ENCODE measurements at places on chromosomes 6 and 20. TPM values are rescaled to one million over a fixed set of nuclear protein-coding genes. Genes with fewer than 3 reads are reported as not detected.

DNA sequence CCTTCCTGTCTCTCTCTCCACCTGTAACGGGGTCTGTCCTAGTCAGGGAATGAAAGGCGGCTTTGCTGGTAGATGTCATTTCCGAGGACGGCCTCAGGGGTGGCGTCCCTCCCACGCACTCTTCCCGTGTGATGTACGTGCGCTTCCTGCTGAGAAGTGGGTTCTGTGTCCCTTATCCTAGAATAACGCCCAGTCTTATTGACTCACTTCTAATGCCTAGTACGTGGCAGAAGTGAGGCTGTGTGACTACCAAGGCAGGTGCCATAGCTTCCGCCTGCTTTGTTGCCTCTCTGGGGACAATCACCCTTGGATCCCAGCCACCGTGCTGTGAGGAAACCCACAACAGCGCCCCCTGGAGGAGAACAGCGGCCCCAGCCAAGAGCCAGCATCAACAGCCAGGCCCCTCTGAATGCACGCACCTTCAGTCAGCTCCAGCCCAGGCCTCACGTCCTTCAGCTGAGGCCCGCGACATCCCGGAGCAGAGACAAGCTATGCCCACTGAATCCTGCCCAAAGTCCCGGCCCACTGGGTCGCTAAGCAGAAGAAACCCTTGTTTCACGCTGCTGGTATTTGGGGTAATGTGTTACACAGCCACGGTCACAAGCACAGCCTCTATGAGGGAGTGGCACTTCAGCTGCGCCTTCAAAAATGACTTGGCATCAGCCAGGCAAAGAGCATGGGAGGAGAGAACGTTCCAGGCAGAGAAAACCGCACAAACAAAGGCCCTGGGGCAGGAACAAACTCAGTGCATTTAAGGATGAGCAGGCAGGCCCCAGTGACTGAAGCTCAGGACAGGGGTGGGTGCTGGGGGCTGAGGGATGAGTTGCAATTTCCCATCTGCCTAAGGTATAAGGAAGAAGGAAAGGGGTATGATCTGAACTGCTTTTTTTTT lies 224.2 kb downstream of the NFATC2 start:
- no peak overlapping the region for H3K4me3 ChIP-seq
- H3K36me3 ChIP-seq: no peaks in the 10 kb centered on the region
- no peak for DNase-seq
- no peaks in the 10 kb centered on the region for H3K4me1 ChIP-seq
- no peaks in the 10 kb centered on the region for H3K27me3 ChIP-seq

- DNase-seq: no peak
- no peaks in the 10 kb centered on the region for H3K4me1 ChIP-seq
- H3K27ac ChIP-seq: no peak overlapping the region
- no peaks in the 10 kb centered on the region for H3K27me3 ChIP-seq
Measured at GRCh38 chr6:114024746-114025145, 53.8 kb upstream of the HDAC2 start.

DNA sequence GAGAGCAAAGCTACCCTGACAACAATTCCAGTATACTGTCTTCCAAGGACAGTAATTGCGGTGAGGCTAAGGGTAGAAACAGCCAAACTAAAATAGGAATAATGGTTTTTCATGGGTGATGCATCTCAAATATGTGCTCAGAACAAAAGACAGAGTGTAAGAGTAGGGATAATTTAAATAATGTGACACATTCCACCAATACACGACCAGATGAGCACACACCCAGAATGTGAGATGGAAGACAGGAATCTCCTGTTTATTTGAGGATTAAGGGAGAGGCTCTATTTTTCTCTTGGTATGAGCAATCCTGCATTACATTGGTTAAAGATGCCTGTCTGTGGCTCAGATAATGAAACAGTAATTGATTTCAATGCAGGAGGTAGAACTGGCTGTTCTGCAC lies 292.9 kb upstream of the ZFP64 start:
- no peaks in the 10 kb centered on the region for H3K4me1 ChIP-seq
- DNase-seq: no peak
- H3K27me3 ChIP-seq: no peaks in the 10 kb centered on the region
- H3K27ac ChIP-seq: no peak overlapping the region
- no peaks in the 10 kb centered on the region for H3K36me3 ChIP-seq
- no peak overlapping the region for H3K4me3 ChIP-seq

GRCh38 chr20:63345328-63346100 lies 15.6 kb downstream of the CHRNA4 start:
- no peak overlapping the region for H3K4me3 ChIP-seq
- H3K27ac ChIP-seq: no peak overlapping the region
- H3K27me3 ChIP-seq: no peaks in the 10 kb centered on the region

GRCh38 chr6:52210227-52210626 lies 24.1 kb downstream of the IL17A start:
- no peaks in the 10 kb centered on the region for H3K4me1 ChIP-seq
- no peak overlapping the region for H3K4me3 ChIP-seq
- H3K36me3 ChIP-seq: no peaks in the 10 kb centered on the region
- no peak for DNase-seq

- H3K4me1 ChIP-seq: no peaks in the 10 kb centered on the region
- DNase-seq: no peak
Measured at GRCh38 chr20:60092729-60093128, 134.5 kb downstream of the CDH26 start.

- no peaks in the 10 kb centered on the region for H3K27me3 ChIP-seq
- H3K36me3 ChIP-seq: no peaks in the 10 kb centered on the region
- peak overlapping the region; percentile 17 for H3K27ac ChIP-seq
Measured at GRCh38 chr20:3777716-3778629, 3.3 kb downstream of the SPEF1 start.

DNA sequence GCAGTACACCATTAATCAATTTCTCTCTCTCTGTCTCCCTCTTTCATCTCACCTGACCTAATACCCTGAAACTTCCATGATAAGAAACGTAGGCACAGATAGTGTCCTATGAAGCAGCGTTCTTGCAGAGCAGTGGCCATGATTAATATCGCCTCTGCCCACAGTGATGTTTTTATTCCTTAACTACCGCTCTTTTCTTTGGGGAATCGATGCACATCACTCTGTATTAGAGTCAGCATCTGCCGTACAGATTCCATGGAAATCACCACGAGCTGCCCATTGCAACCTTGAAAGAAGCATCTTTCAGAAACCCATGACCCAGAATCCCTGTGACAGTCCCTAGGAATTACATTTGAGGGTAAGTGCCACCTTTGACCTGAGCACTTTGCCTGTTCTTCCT lies 152.0 kb upstream of the ECI2 start:
- no peaks in the 10 kb centered on the region for H3K27me3 ChIP-seq
- peaks cover under 1% of the 10 kb centered on the region for H3K4me1 ChIP-seq
- no peak for DNase-seq
- no peak overlapping the region for H3K4me3 ChIP-seq
- H3K36me3 ChIP-seq: no peaks in the 10 kb centered on the region

The WFDC11 gene
- total RNA-seq: not detected
